Lower lobe of right lung (tissue), 2 donors: ENCODE measurements at places on chromosomes 3 and 15.

DNA sequence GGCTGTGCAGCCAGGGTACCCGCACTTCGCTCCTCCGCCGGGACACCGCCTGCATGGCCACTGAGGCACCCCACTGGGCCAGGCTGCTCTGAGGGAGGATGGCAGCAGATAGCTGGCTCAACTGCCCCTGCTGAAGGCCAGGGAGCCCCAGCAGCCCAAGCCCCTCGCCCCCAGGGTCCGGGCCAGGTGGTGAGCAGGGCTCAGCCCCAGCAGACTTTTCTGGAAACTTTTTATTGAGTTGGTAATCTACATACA lies 11.5 kb downstream of the PLIN1 start:
- DNase-seq, result no peak

DNA sequence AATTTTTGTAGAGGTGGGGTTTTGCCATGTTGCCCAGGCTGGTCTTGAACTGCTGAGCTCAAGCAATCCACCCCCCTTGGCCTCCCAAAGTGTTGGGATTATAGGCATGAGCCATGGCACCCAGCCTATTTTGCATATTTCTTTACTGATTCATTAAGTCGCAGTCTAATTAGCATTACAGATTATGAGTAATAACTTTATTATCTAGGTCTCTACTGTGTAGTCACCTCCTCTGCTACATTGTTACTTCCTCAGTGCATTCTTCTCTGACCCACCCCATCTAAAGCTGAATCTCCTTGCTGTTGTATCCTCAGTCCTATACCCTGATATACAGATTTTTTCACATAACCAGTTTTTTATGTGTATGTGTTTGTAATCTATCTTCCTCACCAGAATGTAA lies 61.7 kb downstream of the TFDP2 start:
- no peak for DNase-seq

DNA sequence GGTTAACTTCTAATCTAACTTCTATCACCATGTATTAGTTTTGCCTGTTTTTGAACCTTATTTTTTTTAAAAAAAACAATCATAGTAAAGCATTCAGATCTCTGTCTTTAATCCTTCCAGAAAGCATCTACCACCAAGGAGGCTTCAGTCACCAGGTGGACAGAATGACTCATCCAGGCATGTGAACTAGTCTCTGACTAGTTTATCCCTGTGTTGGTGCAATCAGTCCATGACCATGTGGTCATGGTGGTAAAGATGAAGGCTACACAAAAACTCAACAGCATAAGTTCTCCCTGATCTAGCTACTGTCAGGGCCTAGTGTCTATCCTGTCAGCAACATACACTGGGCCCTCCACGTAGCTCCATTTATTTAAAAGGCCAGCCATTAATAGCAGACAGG lies 750.6 kb downstream of the AGBL1 start:
- no peak for DNase-seq

GRCh38 chr15:40054605-40054854 lies 15.5 kb upstream of the SRP14 start:
- DNase-seq, result no peak

DNA sequence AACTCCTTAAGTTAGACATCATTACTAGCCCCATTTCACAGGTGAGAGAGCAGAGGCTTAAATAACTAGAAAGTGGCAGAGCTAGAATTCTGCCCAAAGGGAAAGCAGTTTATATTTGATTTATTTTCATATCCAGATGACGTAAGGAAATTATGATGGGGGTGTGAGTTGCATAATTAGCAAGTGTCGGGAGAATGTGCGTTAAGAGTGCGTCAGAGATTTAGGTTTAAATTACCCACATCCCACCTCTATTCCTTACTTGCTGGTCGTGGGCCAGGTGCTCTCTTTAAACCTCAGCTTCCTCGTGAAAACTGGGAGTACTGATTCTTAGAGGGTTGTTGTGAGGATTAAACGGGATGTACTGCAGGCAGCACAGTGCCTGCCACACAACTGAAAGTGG lies 32.3 kb downstream of the FSTL1 start:
- no peak for DNase-seq

DNA sequence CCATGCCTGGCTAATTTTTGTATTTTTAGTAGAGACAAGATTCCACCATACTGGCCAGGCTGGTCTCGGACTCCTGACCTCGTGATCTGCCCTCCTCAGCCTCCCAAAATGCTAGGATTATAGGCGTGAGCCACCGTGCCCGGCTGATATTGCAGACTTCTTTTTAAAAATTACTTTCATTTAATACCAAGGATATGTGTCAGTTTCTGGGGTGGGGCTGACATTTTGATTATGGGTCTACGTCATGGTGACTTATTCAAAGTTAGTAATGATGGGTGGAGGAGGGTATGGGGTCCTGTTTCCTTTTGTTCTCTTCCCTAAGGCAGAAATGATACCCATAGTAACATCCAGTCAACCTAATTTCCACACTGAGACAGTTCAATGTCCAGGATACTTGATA lies 34.7 kb downstream of the GBE1 start:
- DNase-seq, result no peak

GRCh38 chr3:64048631-64049061 lies 25.4 kb upstream of the PSMD6 start:
- DNase-seq, result no peak

GRCh38 chr3:195204360-195205163 lies 66.4 kb downstream of the XXYLT1 start:
- no peak for DNase-seq

DNA sequence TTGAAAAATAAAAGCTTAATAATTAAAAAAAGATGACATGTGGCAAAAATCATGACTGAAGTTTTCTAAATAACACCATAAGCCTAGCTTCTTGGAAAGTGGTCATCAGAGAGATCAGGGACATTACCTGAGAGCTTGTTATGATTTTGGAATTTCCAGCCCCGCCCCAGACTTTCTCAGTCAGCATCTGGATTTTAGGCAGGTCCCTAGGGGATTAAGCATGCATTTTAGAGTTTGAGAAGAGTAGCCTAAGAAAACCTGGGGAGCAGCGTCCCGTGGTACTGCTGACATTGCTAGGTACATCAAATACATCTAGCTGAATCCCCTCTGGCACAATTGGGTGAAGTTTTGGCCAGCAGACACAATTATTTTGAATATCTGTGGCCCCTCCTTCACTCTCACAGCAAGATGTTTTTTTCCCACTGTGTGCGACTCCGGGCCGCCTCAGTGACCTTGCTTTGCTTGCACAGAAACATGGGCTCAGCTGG lies 58.7 kb upstream of the MEF2A start:
- no peak for DNase-seq

- DNase-seq, result no peak
Observed at GRCh38 chr3:150278843-150279381, 129.2 kb upstream of the TSC22D2 start.

DNA sequence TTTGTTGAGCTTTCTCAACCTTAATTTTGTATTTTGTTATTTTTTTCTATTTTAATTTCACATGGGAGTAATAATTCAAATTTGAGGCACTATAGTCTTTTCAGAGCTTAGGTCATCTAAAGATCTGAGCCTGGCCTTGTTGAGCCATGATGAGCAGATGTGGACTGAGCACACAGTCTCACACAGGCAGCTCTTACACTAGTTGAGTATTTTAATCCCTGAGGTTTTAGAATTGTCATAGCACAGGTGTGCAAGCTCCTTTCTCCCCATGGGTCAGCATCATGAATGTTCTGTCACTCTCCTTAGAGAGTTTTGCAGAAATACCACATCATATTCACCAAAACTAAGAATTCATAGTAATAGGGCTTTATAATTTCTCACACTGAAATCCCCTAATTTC lies 4.9 kb downstream of the ZBTB38 start:
- DNase-seq, result no peak

- no peak for DNase-seq
Observed at GRCh38 chr3:43542328-43543043, 79.3 kb downstream of the ANO10 start.

DNA sequence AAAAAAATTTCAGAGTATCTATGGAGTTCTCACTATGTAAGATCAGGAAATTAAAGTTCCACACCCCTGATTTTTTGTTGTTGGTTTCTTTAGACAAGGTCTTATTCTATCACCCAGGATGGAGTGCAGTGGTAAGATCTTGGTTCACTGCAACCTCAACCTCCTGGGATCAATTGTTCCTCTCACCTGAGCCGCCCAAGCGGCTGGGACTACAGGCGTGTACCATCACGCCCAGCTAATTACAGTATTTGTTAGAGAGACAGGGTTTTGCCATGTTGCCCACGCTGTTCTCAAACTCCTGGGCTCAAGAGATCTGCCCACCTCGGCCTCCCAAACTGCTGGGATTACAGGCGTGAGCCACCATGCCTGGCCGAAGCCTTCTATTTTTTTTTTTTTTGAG lies 12.4 kb downstream of the QRICH1 start:
- no peak for DNase-seq

GRCh38 chr15:65791335-65792137 lies 557 bp downstream of the DENND4A start:
- peak; percentile 75 for DNase-seq

DNA sequence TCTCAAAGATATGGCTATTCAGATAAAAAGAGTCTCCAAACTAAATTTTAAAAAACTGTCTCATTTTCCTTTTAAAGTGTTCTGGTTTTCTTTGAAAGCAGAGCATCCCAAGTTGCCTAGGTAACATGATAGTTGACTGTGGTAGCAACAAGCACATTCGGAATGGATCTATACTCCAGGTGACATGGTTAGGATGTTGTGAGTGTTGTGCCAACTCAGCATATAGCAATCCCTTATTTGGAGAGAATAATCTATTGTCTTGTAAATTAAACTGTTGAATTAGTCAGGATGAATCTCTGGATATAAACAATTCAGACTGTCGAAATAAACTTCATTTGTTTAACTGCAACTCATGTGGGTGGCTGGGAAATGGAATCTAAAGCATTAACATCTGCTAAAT lies 418.6 kb downstream of the TUSC7 start:
- no peak for DNase-seq

DNA sequence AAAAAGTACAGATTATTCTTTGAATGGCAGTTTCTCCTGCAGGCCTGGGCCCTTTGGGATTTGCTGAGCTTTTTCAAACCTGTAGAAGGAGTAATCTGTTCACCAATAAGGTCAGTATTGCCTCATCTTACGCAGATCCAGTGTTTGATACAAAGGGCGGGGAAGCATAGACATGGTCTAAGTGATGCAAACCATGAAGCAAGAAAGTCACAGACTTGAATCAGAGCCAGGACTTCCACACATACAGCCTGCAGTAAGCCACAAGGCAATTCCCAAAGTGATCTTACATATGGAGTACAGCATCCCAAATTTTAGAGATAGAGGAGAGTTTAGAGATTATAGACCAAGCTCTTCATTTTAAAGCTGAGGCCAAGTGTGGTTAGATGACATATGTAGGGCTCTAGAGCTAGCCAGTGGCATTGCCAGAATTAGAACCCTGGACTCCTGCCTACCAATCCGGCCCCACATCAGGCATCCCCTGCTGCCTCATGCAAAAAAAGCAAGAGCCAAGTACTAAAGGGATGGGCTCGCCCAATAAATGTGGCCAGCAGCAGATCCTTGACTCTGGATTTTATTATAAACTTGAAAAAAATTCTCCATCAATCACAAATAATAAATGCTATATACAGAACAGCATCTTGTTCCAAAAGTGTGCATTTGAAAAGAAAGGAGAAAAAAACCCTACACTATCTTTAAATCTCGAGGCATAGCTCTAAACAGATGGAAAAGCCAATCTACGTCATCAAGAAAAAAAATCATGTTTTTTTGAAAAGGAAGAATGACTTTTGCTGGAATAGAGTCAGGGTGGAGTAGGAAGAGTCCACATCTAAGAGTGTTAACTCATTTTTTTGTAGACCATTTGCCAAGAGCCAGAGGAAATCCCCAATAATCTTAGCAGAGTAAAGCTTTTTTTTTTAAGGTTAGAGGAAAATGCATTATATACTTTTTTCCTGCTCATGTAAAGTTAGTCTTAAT lies 24.0 kb downstream of the ABI3BP start:
- no peak for DNase-seq

GRCh38 chr3:24886501-24886900 lies 391.9 kb upstream of the THRB start:
- no peak for DNase-seq

GRCh38 chr3:5233026-5233425 lies 45.5 kb downstream of the EDEM1 start:
- no peak for DNase-seq

DNA sequence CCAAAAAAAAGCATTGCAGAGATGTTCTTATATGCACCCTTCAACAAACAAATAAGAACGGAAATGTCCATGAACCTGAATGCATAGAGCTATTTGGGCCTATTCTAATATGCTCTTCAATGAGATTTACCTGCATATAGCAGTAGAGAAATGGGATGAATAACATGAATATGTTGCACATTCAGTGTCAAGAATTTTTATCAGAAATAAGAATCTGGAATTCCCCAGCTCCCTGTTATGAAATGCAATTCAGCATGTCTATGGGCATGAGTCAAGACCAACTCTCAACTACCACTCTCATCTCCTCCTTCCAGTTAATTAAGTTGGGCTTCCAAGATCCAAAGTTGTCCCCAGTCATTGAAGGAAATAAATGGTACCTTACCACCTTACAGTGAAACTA lies 133.7 kb upstream of the ALCAM start:
- DNase-seq, result no peak

GRCh38 chr3:132265028-132265427 lies 52.2 kb upstream of the ACP3 start:
- DNase-seq, result no peak

DNA sequence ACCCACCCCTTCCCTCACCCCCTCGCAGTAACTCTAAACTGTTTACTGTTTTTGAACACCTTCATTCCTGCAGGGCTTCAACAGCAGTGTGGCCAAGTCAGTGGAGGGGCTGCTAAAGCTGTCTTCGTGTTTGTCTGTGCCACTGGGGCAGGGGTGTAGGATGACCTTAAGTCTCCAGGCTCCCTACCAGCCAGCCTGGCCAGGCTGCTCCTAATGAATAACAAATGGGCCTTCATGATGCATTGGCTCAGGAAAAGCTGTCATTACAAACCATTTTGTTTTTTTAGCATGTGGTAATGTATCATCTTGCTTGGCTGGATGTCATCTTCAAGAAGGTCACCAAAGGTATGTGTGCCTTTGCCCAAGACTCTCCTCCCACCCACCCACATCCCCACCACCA lies 372.2 kb upstream of the WNT5A start:
- no peak for DNase-seq

- no peak for DNase-seq
Observed at GRCh38 chr3:126599101-126599500, 40.4 kb upstream of the C3orf22 start.

GRCh38 chr15:45646220-45646619 lies 11.4 kb downstream of the SQOR start:
- DNase-seq, result no peak
